ENCODE measurements at places on chromosomes 7 and 10.
A peak's percentile ranks its signal among the peaks of the same experiment; 100 is the strongest.

- peak; percentile 11 for DNase-seq
Measured at GRCh38 chr10:110008518-110009339, 945 bp downstream of the ADD3 start.

- no peak for DNase-seq
Measured at GRCh38 chr10:128645486-128645885, 519.3 kb upstream of the MKI67 start.

- DNase-seq = no peak
Measured at GRCh38 chr10:118139321-118139720, 92.6 kb upstream of the RAB11FIP2 start.

- no peak for DNase-seq
Measured at GRCh38 chr10:74929197-74929596, 102.8 kb downstream of the KAT6B start.

GRCh38 chr7:114026486-114027089 lies 107.8 kb upstream of the PPP1R3A start:
- DNase-seq = peak; percentile 37

- DNase-seq = no peak
Measured at GRCh38 chr10:12013926-12014325, 28.7 kb downstream of the UPF2 start.

DNA sequence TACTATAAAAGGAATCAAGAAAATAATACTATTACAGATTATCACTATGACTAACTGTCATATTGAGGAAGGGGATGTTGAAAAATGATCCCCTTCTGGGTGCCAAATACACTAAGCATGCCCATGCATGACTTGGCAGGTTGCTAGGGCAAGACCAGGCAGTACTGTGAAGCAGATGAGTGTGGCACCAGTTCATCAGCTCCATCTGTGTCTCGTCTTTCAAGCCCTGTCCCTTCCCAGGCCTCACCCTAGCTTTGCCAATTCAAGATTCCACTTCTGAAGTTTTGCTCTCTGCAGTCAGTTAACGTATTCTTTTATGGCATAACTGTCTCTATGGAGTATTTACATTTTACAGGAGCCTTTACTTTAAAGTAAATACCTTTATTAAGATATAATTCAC lies 135.6 kb upstream of the HPS1 start:
- no peak for DNase-seq

- no peak for DNase-seq
Measured at GRCh38 chr10:77190291-77190690, 447.3 kb downstream of the KCNMA1 start.

DNA sequence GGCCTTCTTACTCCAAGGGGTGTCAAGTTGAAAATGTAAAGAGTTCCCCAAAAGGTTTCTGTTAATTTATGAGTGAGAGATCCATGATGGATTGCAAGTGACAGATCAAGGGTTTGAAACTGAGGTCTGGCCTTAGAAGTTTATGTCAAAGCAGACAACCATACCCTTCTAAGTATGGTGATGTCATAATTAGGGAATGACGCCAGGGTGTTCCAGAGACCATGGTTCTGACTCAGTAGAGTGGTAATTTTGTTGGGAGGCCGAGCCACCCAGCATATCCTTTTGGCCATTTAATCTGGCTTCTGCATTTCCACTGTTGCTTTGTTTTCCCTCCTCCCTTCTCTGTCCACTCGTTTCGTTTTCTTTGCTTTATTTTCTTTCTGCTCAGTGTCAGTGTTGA lies 2.7 kb downstream of the TRUB1 start:
- DNase-seq = no peak

DNA sequence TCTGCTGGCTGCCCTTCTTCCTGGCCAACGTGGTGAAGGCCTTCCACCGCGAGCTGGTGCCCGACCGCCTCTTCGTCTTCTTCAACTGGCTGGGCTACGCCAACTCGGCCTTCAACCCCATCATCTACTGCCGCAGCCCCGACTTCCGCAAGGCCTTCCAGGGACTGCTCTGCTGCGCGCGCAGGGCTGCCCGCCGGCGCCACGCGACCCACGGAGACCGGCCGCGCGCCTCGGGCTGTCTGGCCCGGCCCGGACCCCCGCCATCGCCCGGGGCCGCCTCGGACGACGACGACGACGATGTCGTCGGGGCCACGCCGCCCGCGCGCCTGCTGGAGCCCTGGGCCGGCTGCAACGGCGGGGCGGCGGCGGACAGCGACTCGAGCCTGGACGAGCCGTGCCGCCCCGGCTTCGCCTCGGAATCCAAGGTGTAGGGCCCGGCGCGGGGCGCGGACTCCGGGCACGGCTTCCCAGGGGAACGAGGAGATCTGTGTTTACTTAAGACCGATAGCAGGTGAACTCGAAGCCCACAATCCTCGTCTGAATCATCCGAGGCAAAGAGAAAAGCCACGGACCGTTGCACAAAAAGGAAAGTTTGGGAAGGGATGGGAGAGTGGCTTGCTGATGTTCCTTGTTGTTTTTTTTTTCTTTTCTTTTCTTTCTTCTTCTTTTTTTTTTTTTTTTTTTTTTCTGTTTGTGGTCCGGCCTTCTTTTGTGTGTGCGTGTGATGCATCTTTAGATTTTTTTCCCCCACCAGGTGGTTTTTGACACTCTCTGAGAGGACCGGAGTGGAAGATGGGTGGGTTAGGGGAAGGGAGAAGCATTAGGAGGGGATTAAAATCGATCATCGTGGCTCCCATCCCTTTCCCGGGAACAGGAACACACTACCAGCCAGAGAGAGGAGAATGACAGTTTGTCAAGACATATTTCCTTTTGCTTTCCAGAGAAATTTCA lies 1.7 kb downstream of the ADRB1 start:
- DNase-seq = no peak

- DNase-seq = no peak
Measured at GRCh38 chr10:42556931-42557330, 81.4 kb downstream of the ZNF33B start.

DNA sequence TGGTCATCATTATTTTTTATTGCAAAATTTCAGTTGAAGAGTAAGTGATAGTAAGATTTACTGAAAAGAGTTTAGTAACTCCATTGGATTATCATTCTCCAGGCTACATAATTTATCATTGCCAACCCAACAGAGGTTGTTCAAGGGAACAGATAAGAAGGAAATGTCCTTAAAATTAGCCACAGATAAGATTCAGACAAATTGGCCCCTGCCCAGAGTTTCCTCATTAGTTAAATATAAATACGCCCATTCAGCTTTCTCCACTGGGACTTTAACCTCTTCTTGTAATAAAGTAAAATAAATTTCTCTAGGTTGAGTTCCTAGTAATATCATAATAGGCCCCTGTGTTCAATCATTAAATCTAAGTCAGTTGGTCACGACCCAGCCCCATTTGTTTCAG lies 27.7 kb upstream of the PHYHIPL start:
- DNase-seq = no peak

DNA sequence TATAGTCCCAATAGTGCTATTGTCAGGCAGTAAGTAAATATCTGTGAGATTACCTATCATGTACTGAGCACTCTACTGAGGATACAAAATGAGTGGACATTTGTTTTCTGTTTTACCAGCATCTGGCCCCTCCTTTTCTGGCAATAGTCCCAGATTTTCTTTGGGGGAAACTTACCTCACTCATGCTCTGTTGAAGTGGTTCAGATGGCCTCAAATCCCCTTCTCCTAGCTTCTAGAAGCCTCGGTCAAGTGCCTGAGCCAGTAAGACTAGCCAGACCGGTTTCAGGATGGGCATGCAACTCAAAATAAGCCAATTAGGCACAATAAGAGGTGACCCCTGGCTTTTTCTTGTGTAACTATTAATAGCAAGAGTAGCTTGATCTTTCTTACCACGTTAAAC lies 19.7 kb downstream of the TRDMT1 start:
- DNase-seq = no peak

- DNase-seq = no peak
Measured at GRCh38 chr10:3258394-3258793, 85.8 kb upstream of the PITRM1 start.

DNA sequence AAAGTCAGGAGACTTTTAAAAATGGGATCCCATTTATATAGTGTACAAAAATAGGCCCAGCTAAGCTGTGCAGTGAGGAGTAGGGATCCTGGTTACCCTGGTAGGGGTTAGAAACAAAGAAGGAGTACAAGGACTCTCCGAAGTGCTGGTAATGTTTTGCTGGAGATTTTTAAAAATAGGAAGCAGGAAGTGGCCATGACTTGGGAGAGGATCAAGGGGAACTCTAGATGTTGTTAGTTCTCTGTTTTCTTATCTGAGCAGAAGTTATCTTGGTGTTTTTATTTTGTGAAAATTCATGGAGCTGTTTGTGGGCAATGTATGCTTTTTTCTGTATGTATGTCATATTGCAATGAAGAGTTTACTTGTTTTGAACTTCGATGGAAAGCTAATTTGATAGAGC lies 373.9 kb downstream of the SFMBT2 start:
- DNase-seq = no peak

DNA sequence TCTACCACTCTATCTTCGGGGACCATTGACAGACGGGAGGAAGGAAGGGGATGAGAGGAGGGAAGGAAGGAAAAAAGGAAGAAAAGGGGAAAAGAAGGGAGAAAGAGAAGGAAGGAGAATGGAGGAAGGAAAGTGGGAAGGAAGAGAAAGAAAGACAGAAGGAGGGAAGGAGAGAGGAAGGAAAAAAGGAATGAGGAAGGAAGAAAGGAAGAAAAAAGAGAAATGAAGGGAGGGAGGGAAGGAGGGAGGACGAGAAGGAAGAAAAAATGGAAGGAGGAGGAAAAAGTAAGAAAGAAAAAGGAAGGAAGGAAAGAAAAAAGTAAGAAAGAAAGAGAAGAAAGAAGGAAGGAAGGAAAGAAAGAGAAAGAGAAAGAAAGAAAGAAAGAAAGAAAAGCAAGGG lies 128.9 kb downstream of the ADARB2 start:
- no peak for DNase-seq

DNA sequence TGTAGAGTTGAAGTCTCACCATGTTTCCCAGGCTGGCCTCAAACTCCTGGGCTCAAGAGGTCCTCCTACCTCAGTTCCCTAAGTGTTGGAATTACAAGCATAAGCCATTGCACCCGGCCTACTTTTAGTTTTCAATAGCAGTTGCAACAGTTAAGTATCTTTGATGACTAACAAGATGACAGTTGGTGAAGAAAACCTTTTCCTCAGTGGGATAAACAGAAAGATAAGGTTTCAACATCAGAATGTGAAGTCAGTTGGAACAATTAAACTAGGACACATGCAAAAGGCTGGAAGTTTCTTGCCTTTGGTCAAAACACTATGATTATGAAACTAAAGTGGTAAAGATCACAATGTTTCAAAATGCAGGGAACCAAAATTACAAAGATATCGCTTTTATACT lies 169.2 kb downstream of the ZNF438 start:
- no peak for DNase-seq

DNA sequence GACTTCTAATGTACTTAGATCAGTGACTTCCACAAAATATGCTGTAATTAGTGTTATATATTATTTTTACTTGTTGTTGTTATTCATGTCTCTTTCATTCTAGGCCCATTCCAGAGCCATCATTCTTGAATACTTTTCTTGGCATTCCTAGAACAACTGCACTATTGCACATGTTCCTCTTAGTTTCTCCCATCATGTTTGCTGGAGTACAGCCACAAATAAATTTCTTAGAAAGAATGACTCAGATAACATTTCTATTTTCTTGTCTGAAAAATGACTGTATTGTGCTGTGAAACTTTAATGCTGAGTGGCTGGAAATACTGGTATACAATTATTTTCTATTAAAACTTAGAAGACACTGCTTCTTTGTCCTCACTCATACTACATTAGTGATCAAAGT lies 651.0 kb upstream of the STEAP1 start:
- DNase-seq = no peak

- DNase-seq = no peak
Measured at GRCh38 chr7:34851431-34851830, 185.9 kb downstream of the DPY19L1 start.

DNA sequence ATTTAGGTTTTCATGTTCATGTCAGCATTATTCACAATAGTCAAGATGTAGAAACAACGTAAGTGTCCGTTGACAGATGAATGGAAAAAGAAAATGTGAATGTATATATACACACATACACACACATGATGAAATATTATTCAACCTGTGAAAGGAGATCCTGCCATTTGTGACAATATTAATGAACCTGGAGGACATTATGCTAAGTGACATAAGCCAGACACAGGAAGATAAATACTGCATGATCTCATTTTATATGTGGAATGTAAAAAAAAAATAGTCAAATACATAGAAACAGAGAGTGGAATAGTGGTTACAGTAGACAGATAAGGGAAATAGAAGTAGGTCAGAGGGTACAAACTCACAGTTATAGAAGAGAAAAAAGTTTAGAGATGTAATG lies 651.1 kb upstream of the MKI67 start:
- no peak for DNase-seq

Data from bone marrow (tissue), 2 donors.